ENCODE measurements at places on chromosomes 2 and 18.

DNA sequence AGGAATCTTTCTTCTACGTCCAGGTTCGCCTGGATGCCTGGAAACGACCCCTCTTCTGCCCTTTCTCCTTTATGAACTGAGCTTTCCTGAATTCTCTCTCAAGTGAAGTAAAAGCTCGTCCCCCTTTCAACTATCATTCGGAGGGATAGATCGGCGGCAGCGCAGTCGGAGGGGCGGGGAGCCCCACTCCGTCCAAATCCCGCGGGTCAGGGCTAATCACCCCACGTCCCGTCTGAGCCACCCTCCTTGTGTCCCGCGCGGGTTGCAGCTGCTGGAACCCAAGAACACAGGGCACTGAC lies 367 bp downstream of the FBXO48 start:
- DNase-seq, result no peak

DNA sequence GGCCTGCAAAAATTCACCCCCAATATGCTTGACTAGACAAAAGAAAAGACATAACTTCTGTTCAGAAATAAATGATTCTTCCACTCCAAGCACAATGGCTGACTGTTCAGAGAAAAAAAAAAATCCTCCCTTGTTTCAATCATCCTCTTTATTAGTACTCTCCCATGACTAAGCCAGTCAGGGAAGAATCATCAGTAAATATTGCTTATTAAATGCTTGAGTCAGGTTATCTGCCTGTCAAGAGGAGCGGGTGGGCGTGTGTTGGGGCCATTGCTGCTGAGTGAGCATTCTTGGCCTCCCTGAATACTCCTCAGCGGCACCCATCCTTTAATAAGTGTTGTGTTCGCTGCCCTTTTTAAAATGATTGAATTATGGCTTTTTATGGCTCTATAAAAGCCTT lies 1334.8 kb upstream of the CELF4 start:
- no peak for DNase-seq

GRCh38 chr2:233789554-233789953 lies 11.4 kb downstream of the MROH2A start:
- DNase-seq, result no peak

DNA sequence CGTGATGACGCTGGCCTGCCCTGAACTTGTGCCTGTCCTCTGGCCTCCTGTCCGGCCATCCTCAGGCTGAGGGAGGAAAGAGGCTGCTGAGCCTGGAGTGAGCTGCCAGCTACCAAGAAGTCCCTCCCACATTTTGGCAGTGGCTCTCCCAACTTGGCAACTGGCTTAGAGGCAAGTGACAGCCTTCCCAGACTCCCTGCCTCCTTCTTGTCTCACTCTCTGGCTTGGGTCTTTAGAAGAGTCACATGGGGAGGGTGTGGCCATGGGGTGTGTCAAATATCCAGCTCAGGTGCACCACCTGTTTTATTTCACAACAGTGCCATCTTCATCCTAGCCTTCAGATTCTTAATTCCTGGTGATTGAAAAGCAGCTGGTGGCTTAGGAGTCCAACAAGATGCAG lies 222.9 kb downstream of the PRKCE start:
- DNase-seq, result no peak

GRCh38 chr2:88188748-88189147 lies 18.6 kb downstream of the THNSL2 start:
- no peak for DNase-seq

DNA sequence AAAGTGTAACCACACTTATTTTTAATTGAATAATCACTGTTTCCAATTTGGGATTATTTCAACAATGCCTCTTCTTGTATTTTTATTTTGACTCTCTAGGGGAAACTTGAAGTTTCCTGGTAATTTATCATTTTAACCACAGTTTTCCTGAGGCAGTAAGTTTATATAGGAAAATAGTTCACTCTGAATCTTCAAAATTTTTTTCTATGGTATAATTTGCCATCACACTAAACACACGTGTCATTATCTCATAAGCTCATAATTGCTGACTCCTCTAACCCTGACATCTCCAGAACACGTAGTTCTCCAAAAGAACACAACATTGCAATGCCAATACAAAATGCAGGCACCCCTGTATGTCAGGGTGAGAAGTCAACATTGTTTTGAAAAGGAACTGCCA lies 102.2 kb upstream of the FZD7 start:
- no peak for DNase-seq

DNA sequence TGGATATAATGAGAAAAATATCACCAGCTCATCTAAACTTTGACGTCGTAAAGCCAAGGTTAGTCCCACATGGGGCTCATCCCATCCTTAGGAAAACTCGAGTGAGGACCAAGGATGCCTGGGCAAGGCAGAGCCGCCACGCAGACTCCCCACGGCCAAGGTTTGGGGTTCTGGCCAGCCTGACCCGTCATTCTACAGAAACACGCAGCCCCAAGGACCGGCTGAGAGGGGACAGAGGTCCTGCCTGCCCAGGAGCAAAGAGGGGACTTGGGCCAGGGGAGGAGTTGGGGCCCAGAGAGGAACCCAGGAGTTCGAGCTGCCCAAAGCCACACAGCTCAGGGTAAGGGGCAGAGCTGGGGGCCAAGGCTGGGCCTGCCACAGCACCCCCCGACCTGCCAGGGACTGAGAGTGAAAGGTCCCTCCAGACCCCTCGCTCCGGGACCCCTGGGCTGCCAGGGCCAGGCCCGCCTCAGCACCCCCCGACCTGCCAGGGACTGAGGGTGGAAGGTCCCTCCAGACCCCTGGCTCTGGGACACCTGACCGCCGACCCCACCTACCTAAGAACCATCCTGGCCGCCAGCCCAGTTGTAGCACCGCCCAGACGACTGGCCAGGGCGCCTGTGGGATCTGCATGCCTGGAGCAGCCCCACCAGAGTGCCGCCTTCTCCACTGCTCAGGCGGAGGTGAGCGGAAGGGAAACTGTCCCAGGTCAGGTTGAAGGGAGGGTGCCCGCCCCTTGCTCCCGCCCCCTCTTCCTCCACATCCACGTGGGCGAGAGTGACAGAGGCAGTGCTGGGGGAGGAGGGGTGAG lies at the start of gene PDCD1:
PDCD1 (minus strand) TSS at position 689 of the 811 bp plus-strand sequence; CDS start at position 633, 56 bp downstream.
- peak; percentile 80 for DNase-seq

GRCh38 chr2:233060501-233060979 lies 398 bp downstream of the INPP5D start:
- DNase-seq, result no peak

- no peak for DNase-seq
Observed at GRCh38 chr2:191891656-191892055, 44.8 kb upstream of the CAVIN2 start.

DNA sequence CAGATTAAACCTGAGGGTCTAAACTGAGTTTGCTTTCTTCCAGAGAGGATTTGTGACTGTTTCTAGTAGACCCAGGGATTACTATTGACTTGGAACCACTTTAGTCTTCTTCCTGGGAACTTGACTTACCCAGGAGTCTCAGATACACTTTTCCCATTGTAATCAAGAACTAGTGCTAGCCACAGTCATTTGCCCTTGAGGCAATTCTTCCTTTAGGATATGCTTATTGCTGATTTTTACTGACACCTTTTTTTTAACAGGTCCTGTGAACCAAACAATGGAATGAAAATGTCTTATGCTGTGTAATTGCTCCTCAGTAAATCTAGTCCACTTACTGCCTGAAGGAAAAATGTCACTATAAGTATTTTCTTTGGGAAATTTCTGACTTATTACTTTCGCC lies 78.3 kb downstream of the TAF4B start:
- no peak for DNase-seq

DNA sequence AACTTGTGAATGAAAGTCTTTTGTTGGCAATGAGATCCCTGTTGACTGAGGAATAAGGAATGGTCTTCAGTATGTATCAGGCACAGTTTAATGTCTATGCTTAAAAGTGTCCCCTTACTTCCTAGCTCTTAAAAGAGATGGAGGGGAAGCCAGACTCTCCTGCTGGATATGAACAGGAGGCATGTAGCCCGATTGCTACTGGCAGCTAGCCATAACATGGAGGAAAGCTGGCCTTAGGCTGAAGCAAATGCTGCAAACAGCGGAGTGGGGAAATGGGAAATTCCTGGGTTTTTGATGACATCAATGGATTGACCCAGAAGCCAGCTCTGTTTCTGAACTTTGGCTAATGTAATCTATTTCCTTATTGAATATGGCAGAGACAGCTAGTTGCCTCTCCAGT lies 266.1 kb downstream of the SLC4A3 start:
- no peak for DNase-seq

GRCh38 chr2:54360055-54360792 lies 95.9 kb upstream of the SPTBN1 start:
- no peak for DNase-seq

DNA sequence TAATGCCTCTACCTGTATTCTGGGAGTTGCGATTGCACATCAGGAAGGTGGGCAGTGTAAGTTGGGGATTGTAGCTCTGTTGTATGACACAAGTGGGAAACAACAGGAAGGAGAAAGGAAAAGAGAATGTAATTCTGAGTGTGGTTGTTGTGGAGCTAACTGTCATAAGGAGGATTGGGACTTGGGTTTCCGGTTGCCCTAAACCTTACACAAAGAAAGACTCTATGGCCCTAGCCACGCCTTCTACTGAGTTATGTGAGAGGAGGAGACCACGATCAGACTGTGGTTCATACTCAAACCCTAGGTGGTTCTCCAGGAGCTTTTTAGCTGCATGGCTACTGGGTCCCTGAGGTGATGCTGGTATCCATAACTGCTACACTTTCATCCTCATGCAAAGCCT lies 86.5 kb downstream of the TANC1 start:
- no peak for DNase-seq

DNA sequence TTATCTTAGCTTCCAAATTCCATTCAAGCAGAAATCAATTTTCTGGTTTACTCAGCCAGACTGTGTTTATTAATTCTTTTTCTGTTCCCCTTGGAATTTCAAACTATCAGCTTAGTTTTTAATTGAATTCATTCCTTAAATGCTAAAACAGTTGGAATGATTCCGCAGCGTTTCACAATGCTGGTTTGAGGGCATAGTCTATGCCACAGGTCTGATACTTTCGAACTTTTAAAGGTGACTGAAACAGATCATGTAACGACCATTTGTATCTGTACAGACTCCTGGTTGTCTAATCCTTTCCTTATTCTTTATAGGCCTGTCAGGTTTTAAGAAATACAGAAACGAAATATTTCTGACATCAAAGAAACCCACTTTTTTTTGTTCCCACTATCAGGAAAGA lies 45.4 kb downstream of the STPG4 start:
- no peak for DNase-seq

DNA sequence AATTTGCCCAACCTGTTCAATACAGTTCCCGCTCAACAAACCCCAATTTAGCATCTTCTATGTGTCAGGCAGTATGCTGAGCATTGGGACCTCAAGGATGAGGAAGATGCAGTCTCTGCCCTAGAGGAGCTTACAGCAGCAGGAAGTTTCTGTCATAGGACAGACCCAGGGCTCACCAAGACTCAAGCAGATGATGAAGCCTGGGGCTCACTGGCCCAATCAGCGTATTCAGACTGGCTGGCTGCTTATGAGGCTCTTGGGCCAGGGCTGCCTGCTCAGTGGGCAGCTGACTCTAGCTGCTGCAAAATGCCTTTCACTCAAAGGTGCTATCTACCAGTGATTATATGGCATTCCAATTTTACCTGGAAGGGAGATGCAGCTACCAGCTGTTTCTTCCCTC lies 2.1 kb downstream of the FAM178B start:
- DNase-seq, result no peak

DNA sequence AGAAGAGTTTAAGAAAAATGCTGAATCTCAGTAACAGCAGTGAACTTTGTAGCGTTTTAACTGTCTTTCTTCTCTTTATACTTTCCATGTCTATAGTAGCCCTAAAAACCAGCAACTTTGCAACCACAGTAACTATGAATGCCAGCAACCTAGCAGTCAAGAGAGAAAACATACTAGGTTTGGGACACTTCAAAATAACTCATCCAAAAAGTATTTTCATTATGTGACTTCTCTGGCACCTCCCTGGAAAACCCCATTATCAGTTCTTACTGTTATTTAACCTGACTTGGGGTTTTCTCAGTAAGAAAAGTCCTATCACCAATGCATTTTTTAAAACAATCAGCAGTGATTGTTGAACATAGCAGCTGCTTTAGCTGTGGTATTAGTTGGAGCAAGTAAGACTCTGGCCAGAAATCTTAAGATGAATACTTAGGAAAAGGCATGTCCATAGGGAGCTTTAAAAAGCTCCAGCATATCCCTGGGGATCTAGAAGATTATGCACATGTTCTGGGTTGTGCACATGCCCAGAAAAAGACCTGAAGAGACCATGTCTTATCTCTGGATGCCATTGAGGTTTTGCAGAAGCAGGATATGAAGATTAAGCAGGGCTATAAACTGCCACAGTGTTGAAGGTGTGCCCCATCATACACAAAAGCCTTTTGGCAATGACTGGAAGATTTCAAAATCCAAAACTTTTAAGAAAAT lies 411.3 kb downstream of the CMPK2 start:
- DNase-seq, result no peak

- DNase-seq, result no peak
Observed at GRCh38 chr18:33135951-33136660, 304.4 kb downstream of the CCDC178 start.

DNA sequence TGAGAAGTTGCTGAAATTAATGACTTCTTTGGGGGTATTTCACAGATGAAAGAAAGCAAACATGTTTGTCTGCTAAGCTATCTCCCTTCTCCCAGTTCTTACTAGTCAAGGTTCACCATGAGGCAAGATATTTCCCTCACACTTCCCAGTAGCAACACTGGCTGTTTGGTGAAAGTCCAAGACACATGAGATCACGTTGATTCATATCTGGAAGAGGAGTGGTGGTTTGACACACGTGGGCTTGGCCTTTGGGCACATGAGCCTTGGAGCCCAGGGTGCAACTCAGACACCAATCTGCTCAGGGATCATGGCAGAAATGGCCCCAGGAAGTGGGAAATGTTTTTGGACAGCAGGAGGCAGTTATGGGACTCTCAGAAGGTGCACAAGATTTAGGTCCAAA lies 66.1 kb upstream of the APCDD1 start:
- DNase-seq, result no peak

- no peak for DNase-seq
Observed at GRCh38 chr2:20178249-20178607, 46.7 kb downstream of the SDC1 start.

- no peak for DNase-seq
Observed at GRCh38 chr2:211413746-211414145, 857.3 kb downstream of the CPS1 start.

GRCh38 chr2:152609154-152609553 lies 108.1 kb downstream of the PRPF40A start:
- no peak for DNase-seq

DNA sequence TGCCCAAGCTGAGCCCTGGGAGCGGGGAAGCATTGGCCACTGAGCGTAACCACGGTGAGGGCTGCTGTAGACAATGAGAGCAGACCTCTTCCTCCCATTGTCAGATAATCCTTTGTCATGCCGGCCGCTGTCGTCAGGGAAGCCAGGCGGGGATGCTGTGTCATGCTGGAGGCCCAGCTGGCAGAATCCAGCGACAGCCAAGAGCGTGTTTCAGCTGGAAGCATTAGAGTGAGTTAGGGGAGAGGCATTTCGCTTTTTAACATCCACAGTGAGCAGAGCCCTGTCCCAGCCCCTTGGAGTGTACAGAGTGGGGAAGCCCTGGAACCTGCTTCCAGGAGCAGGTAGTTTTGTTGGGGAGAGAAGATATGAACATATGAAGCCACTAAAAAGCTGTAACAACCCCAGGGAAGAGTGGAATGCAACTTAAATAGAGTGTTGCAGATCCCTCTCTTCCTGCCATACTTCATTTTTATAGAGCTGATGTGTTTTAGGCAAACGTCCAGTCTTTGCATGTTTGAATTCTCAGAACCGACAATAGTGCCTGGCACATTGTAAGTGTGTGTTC lies 7.0 kb downstream of the CTIF start:
- DNase-seq, result peak; percentile 62

Data from iPS-NIHi11 (cell line).